ENCODE measurements at places on chromosomes 4 and X.

GRCh38 chr4:177322266-177322665, 12.6 kb downstream of the NEIL3 start:
- DNase-seq: no peak

GRCh38 chr4:168483811-168484210, 3.5 kb upstream of the DDX60L start:
- no peak for DNase-seq

- no peak for DNase-seq
Observed at GRCh38 chr4:504076-504475, 5.1 kb downstream of the PIGG start.

GRCh38 chr4:7960790-7961655, 21.4 kb upstream of the AFAP1 start:
- DNase-seq: peak; percentile 42

DNA sequence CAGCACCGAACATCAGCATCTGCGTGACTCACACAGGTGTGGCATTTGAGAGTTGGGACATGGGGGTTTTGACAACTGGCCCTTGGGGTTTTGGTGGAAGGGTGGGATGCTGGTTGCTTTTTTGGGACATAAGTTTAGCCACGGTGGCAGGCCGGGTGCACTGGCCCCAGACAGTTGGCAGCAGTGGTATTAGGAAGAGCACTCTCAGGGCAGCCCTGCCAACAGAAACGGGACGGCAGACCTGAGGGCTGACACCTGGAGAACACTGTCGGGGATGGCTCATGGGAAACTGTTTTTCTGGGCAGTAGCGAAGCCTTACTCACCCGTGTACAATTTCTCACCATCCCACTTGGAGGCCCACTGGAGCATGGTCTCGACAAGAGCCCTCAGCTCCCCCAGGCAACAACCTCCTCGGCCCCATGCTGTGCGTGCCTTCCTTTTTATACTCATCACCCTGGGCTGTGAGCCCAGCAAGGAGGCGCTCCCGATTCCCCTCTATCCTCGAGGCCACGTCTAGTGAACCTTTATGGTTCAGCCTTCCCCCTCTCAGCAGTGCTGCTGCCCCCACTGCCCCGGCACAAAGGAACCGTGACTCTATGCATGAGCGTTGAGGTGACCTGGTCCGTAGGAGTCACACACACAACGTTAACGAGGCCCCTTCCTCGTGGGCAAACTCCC, 30.6 kb downstream of the WDR1 start:
- DNase-seq: no peak

DNA sequence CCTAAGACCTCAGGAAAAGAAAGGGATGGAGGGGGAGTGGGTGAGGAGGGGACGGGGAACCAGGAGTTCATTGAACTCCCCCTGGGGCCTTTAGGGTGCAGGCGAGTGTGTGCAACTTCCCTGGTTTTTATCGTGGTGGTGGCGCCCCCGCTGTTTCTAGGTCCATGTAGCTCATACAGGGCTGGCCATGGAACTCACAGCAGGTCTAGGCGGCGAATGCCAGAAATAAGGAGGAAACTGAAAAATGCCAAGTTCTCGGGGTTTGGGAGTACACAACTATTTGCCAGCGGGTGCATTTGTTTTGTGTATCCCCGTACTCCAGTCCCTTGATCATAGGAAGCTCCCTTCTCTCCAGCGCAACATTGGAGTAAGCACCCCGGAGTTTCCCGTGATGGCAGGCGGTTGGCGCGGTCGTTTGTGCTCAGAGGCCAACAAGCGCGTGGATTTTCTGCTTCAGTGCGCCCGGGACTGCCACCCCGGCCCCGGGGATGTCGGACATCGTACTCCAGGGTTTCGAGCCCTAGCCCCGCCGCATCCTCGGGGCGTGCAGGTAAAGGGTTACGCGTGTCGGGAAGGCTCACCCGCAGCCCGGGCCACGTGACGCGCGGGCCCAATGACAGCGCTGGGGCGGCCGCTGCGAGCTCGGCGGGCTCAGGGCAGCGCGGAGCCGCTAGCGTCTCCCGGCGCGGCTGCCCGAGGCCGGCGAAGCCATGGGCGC, 208.9 kb downstream of the NWD2 start:
- peak; percentile 45 for DNase-seq

Measured in stimulated activated CD4-positive, alpha-beta T cell treated with anti-CD3 and anti-CD28 coated beads, Interleukin-4, amount 100 ng/mL, for 4 hours (primary cell).